ENCODE measurements at places on chromosomes 12 and 14.

GRCh38 chr14:85027681-85028370 is 502.1 kb upstream of the FLRT2 start:
- DNase-seq: no peak

- no peak for DNase-seq
Measured at GRCh38 chr12:87795555-87795954, 233.6 kb downstream of the C12orf50 start.

DNA sequence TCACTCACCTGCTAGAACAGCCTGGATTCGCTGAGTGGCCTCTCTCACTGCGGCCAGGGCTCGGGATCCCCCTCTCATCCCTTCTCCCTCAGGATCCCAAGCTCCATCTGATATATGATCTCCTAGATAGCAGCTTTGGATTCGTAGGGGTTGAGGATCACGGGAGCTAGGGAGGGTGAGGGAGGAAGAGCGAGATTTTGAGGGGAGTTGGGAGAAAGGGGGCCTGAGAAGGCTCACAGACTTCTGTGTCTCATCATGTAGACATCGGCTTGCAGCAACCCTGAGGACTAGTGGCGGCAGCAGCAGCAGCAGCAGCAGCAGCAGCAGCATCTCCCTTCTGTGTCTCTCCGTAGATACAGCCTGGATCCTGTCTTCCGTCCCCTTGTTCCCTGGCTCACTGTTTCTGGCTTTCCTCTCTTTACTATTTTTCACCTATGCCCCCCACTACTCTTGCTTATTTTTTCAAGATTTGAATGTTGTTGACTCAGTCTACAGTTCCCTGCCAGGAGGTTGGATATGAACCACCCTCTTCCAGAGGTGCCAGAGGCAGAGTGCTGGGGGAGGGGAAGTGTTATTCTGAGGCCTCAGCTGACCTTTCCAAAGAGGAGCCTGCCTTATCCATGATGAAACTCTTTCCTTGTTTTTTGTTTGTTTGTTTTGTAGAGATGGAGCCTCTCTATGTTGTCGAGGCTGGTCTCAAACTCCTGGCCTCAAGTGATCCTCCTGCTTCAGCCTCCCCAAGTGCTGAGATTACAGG is at the start of gene CIROP:
Gene CIROP, minus strand, starts transcription at position 399 of the 757 bp plus-strand sequence. Its CDS starts 69 bp downstream, at position 330.
- DNase-seq: no peak

DNA sequence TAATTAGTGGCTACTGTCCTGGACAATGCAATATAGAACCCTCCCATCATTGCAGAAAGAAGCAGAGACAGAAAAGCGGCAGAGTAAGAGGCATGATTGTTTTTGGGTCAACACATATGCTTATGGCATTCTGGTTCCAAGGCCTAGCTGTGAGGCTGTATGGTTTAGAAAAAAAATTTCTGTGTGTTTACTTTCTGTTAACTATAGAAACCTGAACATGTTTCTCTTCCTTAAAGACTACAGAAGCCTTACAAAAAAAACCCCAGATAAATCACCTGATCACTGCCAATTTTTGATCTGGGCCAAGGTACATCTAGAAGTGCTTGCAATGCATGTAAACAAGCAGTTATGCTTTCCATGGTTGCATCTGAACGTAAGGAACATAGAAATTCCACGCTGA is 100.0 kb upstream of the HECTD1 start:
- DNase-seq: no peak

GRCh38 chr12:118044075-118044474 is 16.9 kb downstream of the WSB2 start:
- DNase-seq: no peak

DNA sequence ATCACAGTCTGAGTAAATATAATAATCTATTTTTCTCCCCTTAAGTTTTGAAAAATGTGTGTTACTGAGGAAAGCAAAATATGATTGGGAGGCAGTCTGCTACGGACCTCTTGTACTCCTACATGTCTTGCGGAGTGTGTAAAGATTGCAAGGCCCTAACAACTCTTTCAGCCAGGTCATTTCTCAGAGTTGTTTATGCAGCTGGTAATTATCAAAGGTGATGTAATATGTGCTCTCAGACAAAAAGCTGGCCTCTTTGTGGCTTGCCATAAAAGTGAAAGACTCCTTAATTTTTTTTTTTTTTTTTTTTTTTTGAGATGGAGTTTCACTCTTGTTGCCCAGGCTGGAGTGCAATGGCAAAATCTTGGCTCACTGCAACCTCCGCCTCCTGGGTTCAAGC is 40.5 kb upstream of the MON2 start:
- no peak for DNase-seq

DNA sequence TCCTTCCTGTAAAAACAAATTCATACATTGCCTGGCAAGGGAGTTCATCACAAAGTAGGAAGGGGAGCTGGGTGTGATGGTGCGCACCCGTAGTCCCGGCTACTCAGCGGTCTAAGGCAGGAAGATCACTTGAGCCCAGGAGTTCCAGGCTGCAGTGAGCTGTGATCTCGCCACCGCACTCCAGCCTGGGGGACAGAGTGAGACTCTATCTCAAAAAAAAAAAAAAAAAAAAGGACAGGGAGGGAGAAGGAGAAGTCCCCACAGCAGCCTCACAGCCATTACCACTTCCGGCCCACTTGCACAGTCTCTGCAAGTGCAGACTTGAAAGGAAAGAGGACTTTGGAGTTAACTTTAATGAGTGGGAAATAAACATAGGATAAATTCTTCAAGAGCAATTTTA is 121.0 kb downstream of the FBXL14 start:
- DNase-seq: no peak

GRCh38 chr14:76920331-76921087 is 94.3 kb downstream of the LRRC74A start:
- no peak for DNase-seq
